WERI-Rb-1 (cell line): ENCODE measurements at places on chromosomes 6 and 20.
A peak's percentile ranks its signal among the peaks of the same experiment; 100 is the strongest.

DNA sequence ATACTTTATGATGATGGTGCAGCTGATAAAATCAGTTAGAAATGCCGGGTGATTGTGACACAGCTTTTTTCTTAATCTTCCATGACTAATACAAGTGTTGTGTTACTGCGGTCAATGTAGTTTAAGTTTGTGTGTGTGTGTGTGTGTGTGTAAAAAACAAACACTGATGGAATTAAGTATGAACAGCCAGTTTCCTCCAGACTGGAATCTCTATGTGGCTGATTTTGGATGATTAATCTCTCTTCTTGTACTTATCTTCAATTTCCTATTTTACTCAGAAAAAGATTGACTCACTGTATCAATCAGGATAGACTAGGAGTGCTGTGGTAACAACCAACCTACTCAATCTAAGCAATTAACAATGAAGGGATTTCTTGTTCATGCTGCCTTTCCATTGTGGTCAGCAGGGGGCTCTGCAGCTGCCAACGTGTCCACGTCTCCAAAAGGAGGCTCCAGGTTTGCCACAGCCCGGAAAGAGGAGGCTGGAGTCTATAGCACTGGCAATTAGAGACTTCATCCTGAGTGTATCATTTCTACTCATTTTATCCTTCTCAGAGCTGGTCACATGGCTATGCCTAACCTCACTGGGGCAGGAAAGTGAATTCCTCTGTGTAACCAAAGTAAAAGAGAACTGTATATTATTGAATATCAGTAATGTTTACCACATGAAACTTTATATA lies 107.7 kb downstream of the CD109 start:
- peak; percentile 58 for DNase-seq

GRCh38 chr6:119262612-119263011 lies 86.9 kb downstream of the MAN1A1 start:
- DNase-seq: no peak

- DNase-seq: no peak
Measured at GRCh38 chr6:137520520-137520919, 26.3 kb upstream of the OLIG3 start.

DNA sequence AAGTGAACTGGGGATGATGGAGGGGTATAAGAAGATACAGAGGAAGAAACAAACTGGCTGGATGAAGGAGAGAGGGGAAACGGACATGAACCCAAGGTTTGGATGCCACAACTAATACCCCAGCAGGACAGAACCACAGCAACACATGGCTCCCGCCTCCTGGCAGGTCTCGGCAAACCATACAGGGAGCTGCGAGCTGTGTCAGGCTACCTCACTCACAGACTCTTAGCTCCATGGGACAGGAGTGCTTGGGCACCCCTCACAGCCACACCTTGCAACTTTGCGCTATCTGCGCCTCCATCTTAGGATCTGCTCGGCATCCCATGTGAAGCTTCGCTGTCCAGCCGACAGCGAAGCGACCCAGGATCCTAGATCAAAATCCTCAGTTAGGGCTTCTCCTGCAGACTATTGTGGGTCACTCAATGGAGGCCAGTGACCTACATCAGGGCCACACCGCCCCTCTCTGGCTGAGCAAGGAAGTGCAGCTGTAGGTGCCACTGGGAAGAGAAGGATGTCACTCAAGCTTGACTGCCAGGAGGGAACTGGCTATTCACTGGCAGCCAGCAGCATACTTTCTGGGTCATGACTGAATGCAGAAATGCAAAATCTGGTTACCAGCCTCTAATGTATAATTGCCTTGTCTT lies 174.4 kb upstream of the RIN2 start:
- peak; percentile 71 for DNase-seq

DNA sequence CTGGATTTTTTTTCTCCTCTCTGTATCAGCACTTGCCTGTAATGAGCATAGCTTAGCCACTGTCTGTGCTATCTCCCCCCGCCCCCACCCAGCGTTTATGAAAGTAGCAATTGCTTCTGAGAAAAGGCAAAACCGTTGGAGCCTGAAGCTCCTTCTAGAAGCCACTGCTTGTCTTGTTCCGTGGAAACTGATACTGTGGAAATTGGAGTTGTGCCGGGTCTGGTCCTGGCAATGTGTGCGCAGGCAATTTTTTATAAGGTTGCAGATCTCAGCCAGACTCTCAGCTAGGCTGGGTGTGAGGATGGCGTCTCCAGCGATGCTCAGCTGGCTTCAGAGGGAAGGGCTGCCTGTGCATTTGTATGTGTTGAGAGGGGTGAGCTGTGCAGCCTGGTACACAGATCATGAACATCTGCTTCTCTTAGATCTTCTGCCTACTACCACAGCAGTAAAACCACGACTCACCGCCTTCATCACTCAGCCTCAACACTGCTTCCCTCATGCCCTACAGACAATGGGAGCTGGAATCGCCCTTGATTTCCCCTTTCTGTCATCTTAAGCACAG lies 72.4 kb upstream of the GTSF1L start:
- no peak for DNase-seq

DNA sequence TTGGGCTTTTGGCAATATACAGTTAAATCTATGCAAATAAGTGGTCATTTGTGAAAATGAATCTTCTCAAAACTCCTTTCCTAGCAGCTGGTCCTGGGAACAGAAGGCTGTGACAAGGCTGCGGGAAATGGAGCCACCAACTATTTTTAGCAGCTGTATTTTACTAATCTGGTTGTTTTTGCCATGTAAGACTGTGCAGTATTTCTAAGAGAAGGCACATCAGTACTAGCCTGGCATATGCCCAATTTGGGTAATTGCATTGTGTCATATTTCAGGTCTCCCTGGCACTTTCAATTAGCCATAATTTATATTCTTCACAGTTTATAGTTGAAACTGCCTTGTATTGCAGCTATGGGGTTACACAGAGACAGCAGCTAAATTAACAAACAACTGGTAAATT lies 109.6 kb downstream of the MANEA start:
- DNase-seq: no peak

DNA sequence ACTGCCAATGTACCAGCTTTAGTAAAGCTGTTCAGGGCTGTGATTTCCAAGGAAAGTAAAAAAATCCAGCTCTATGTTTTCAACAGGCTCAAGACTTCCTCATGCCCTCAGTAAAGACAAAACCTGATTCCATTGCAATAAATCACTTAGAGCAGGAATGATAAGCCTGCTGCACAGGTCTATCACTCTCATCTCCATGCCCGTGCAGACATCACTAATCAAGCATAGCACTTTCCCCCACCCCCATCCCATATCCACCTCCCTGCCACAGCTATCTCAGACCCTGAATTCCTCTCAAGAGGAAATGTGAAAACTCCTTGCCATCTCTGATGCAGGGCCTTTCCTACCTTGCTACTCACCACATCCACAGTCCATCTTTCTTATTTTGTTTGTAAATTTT lies 554.9 kb downstream of the MAFB start:
- DNase-seq: no peak

DNA sequence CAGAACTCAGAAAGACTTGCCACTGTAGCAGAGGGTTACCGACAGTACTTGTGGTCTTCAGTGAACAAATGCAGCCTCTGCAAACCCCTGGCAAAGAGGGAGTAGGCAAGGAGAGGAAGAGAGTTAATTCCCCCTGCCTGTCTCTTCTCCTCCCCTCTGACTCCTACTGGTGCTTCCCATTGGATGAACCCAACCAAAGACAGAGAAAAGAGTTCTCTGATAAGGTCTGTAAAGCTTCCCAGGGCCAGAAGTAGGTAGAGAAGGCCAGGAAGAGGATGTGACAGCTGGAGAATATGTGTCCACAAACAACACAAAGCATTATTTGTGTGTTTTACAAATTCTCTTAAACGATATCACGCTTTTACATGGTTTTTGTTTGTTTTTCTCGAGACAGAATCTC lies 72.8 kb upstream of the SHLD1 start:
- no peak for DNase-seq

GRCh38 chr20:51495921-51496545 lies 46.5 kb downstream of the NFATC2 start:
- DNase-seq: no peak

DNA sequence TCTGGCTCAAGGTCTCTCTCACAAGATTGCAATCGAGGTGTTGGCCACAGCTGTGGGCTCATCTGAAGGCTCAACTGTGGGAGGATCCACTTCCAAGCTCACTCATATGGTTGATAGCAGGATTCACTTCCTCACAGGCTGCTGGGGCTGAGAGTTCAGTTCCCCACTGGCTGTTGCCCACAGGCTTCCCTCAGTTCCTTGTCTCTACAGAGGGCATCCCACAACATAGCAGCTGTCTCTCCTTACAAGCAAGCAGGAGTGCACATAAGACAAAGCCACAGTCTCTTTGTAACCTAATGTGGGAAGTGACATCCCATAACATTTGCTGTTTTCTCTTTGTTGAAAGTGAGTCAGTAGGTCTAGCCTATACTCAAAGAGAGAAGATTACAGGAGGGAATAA lies 14.0 kb downstream of the SPATS1 start:
- DNase-seq: no peak

DNA sequence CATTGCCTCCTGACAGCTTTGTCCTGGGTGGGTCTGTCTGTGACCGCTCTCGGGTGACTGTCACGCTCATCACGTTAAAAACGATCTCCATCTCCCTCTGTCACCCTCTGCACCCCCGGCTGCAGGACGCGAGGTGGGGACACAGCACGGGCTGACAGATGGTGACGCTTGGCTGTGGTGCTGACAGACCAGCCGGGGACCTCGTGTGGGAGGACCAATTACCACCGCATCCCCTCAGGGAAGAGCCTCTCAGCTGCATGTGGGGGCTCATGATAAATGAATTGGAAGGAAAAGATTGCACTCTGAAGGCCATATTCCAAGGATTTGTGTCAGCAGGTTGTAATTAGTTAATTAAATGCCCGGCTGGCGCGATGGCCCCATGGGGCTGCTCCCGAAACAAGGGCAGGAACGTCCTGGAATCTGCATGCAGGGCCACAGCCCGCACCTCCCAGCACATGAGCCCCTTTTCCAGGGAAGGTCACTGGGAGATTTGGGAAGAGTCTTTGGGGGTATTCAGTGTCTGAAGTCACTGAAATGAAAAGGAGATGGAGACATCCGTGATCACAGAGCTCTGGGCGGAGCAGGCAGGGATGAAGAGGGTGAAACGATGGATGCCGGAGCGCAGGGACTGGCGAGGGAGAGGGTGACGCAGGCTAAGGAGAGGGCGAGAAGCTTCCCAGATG lies 87.1 kb downstream of the ERMARD start:
- DNase-seq: peak; percentile 65
